ENCODE measurements at places on chromosomes 5 and 9.

- no peak for DNase-seq
These were observed 32.4 kb upstream of the CKS2 start for GRCh38 chr9:89278551-89278950.

- DNase-seq, result no peak
These were observed 54.3 kb downstream of the MTX3 start for GRCh38 chr5:79936646-79937216.

DNA sequence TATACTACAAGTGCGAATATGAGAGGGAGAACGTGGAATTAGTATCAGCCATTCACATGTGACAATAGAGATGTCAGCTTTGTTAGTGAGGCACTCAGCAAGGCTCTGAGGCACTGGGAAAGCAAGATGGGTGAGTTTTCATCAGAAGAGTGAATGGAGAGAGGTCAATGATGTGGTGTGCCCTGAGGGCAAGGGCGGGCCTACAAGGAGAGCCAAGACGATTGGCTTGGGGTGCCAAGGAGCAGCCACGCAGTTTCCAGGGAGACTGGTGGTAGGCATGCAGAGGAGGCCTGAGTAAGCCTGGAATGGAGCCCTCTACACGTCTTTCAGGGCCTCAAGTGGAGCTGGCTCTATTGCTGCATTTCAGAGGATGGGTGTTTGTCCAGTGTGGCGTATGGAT, 24.7 kb downstream of the BTF3 start:
- no peak for DNase-seq

DNA sequence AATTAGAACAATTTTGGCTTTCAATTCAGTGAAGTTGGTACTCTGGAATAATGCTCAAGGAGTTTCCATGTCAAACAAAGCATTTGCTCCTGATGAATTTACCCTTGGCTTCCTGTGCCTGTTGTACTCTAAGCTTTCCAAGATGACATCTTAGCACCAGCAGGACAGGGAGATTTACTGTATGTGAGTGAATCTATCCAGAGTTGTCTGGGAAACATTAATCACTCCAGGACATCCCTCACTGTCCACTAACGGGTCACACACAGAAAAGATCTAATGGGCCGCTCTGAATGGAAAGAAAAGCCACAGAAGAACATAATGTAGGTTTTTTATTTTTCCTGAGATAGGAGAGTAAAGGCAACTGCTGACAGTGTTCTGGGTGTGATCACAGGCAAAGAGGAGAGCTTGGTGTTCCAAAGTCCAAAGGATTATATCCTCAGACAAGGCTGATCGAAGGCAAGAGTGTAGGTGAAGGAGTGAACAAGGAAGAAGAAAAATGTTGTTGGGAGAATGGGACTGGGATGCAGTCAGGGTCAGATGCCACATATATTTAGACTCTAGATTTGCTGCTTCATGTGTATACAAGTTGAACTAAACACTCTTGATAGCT, 167.7 kb upstream of the RPS23 start:
- DNase-seq, result no peak

DNA sequence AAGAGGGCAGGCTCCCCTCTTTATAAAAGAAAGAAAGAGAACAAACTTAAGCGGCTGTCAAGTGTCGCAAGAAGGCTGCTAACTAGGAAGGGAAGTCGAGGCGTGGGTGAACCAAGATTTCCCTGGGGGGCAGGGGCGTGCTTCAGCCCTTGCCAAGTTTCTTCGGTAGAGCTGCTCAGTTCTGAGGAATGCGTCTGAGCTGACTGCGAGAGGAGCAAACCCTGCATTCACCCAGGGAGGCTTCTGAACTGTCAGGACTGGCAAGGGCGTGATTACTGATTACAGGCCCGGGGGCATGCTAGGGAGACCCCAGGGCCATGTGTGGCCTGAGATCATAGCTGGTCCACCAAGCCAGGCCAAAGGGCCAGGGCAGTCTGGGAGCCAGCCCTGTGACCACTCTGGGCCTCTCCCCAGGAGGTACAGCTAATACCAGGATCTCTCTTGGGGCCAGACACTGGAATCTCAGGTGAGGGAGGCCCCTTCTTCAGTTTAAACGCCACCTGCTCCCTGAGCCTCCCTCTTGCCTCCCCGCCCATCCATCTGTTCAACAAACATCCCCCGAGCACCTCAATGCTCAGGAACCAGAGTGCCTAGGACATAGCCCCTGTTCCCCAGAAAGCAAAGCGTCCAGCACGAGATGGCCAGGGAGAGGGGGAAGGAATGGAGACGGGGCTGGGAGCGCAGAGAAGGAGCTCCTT, 30.9 kb downstream of the SARDH start:
- no peak for DNase-seq

- DNase-seq, result no peak
These were observed 273.3 kb upstream of the TNC start for GRCh38 chr9:115391168-115391825.

DNA sequence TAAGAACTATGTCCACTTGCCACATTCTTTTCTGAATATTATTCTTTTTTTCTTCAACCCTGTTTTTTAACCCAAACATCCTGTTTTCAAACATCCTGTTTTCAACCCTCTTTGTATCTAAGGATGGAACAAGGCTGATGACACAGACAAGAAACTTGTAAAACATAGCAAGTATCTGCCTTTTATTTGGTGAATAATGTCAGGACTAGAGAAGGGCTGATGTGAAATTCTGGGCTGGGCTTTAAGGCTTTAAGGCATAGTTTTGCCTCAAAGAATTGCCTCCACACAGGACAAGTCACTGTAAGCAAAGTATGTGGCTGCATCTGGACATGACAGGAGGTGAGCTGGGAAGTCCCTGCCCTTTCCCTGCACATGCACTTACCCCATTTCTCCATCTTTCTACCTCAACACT, 42.5 kb upstream of the RIC1 start:
- no peak for DNase-seq

DNA sequence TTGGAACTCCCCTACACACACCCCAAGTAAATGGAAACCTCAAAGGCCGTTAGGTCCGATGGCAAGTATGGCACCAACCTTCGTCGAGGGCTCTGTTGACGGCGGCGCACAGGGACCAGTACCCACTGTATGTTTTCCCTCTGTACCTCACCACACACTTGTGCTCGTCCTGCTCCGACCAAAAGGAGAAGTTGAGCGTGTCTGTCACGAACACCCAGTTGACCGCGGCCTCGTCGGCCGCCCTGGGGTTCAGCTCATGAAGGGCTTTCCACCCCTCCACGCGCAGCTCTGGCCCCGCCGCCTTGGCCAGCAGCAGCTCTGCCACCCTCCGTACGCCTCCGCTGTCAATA, 24.0 kb downstream of the HNRNPK start:
- DNase-seq, result no peak

GRCh38 chr9:68551191-68551590, 10.5 kb upstream of the TMEM252 start:
- DNase-seq, result no peak

GRCh38 chr9:123220127-123220526, 48.3 kb downstream of the STRBP start:
- DNase-seq, result no peak

- no peak for DNase-seq
These were observed 210.4 kb upstream of the SLC30A5 start for GRCh38 chr5:68883436-68883835.

GRCh38 chr5:153900703-153901395, 137.9 kb downstream of the FAM114A2 start:
- no peak for DNase-seq

- no peak for DNase-seq
These were observed 88.9 kb upstream of the CXCL14 start for GRCh38 chr5:135667673-135668072.

- DNase-seq, result no peak
These were observed 128.5 kb downstream of the PRDM9 start for GRCh38 chr5:23635938-23636337.

DNA sequence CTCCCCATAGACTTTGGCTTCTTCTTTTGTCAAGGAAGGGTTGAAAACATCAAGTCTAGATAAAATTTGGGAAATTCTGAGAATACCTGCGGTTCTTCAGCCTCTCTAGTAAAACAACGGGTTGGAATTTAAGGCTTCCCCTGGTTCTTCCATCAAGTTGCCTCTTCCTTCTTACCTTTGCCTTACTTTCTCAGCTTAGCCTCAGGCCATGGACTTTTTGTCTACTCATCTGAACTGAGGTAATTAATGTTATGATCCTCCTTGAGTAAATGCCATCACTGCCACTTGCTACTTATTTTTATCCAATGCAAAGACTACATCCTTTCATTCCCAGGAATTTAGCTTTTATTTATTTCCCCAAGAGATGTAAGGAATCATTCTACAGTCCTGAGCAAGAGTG, 184.4 kb downstream of the MPDZ start:
- DNase-seq, result no peak

DNA sequence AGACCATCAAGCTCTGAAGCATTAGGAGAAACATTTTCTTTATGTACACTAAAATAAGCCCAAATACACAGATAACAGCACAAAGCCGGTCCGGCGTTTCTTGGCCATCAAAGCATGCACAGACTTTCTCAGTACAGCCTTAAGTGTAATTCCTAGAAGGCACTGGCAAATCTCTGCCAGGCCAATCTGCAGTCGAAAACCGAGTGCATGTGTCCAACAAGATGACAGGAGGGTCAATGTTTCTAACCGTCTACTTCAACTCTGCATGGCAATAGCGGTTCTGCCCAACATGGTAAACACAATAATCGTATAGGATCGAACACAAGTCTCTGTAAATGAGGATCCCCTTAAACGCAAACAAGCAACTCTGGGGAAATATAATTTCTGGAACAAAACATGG, 1.1 kb downstream of the ARL15 start:
- peak; percentile 17 for DNase-seq

DNA sequence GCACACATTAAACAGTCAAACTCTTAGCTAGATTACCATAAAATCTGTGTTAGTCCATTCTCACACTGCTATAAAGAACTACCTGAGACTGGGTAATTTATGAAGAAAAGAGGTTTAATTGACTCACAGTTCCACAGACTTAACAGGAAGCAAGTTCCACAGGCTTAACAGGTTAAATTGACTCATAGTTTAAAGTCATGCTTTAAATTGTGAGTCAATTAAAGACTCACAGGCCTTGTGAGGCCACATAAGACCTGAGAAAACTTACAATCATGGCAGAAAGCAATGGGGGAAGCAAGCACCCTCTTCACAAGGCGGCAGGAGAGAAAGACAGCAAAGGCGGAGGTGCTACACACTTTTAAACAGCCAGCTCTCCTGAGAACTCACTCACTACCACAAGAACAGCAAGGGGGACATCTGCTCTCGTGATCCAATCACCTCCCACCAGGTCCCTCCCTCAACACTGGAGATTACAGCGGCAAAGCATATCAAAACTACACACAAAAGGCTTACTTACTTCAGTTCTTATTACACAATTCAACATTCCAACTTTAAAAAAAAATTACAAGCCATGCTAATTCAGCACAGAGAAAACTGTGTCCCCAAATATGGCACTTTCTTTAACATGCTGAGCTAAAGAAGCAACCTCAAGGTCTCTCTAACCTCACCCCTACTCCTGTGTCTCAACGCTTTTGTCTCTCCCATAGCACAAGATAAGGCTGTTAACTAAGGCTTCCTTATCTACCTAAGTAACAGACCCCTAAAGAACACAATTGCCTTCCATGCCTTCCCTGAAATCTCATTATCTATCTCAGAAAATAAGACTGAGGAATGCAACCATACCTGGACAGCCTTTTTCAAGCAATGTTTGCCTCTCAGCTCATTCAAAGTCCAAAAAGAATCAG, 805.1 kb downstream of the NR2F1-AS1 start:
- no peak for DNase-seq

DNA sequence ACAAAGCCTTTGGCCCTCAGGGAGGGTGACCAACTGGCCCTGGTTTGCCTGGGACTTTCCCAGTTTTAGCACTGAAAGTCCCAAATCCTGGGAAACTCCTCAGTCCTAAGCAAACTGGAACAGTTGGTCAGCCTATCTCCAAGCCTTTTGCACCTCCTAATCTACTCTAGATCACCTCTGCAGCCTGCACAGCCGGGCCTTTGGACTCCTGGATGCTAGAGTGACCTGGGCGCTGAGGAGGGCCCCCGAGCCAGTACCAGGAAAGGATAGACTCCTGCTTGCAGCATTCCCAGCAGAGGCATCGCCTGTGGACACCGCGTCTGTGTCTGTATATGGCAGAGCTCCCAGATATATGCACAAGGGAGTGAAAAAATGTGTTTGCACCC, 15.1 kb downstream of the IRF1 start:
- DNase-seq, result no peak

DNA sequence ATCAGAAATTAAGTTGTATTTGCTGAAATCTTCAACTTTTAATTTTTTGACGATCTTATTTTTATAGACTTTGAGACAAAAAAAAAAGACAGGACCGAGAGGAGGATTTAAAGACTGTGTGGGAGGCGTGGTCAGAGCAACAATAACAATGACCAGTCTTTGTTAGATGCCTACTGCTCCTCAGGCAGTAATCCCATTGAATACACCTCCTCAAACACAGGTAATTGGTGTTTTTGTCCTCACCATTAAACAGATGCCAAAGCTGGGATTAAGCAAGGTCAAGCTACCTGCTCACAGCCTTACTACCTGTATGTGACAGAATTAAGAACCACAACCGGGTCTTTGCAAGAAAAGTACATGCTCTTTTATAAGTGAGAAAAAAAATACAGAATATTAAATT, 233.3 kb upstream of the GRAMD2B start:
- DNase-seq, result no peak

DNA sequence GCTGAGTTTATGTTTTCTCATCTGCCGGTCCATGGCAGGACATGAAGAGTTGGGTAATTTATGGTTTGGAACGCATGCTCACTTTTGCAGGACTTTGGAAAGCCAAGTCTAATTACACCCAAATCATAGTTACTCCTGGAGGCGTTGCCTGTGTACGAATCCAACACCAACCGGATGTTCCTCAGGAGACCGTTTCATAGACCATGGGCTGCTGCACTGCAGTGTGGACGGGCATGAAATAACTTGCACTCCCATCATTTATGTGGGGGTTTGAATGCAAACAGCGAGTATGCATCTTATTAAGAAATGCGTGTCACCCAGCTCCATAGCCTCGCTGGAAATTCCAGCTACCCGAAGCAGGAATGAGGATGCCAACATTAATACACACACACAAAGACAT, 96.1 kb upstream of the IRX2 start:
- DNase-seq, result no peak

DNA sequence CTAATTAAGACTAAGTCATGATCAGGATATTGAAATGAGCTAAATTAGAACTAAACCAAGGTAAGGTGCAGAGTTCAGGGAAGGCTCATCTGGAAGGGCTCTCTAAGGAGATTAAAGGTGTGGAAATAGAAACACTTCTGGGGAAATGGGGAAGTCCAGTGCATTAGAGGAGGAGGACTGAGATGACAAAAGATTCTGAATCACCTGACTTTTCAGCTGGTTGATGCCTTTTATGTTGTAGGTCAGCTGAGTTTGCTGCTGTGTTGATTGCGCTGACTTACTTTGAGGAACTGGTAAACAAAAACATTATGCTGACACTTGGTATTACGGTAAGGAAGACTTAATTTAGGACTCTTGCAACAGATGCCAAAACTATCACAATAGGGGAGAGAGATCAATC, 23.8 kb downstream of the IFNA5 start:
- DNase-seq, result no peak

- no peak for DNase-seq
These were observed 38.0 kb upstream of the CCDC152 start for GRCh38 chr5:42718591-42718990.

Measured in hematopoietic multipotent progenitor cell treated with erythropoietin and hydrocortisone succinate and interleukin-3 and kit ligand, for 15 days (in vitro differentiated cells).